ENCODE measurements at places on chromosomes 1 and 21. TPM values are rescaled to one million over a fixed set of nuclear protein-coding genes. Genes with fewer than 3 reads are reported as not detected.

- no peak for DNase-seq
These were observed 109.1 kb downstream of the TIAM1 start for GRCh38 chr21:31234936-31235335.

Gene CTSE
- total RNA-seq = not detected

Gene KRTAP19-3
- not detected for total RNA-seq

DNA sequence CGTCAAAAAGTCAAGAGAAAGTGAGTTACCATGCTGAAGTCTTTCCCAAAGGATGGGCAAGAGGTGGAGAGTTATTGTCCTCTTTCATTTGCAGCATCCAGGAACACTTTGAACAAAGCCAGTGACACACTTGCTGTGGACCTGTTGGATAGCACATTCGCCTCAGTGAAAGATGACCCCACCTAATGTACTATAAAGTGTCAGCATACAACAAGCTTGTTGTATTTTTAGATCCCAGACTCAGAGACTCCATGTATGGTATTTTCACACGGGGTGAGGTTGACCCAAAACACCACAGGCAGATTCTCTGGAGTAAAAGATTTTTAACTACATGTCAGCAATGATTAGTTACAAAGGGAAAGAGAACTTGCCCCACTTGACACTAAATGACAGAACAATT, 273.8 kb downstream of the PTBP2 start:
- no peak for DNase-seq

DNA sequence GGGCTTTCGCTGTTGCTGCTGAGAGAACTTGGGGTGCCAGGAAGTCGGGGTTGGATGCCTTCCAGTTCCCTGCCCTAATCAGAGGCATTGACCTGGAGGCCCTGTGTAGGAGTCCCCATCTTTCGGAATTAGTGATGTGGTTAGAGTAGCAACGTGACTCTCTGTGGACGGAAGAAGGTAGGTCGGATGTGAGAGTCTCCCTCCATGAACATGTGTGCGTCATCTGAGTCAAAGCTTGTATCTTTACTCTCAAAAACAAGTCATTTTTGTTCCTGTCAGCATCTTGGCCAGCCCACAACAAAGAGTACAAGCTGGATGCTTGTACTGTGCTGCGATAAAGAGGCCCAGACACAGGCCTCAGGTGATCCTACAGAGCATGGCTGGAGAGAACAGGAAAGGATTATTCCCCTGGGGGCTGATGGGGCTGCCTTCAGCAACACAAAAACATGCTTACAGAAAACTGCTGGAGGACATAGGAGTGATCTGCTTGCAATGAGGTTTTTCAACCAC, 31.0 kb upstream of the IL10 start:
- no peak for DNase-seq

- peak; percentile 66 for DNase-seq
These were observed 7.2 kb downstream of the C1orf116 start for GRCh38 chr1:207025146-207025880.

DNA sequence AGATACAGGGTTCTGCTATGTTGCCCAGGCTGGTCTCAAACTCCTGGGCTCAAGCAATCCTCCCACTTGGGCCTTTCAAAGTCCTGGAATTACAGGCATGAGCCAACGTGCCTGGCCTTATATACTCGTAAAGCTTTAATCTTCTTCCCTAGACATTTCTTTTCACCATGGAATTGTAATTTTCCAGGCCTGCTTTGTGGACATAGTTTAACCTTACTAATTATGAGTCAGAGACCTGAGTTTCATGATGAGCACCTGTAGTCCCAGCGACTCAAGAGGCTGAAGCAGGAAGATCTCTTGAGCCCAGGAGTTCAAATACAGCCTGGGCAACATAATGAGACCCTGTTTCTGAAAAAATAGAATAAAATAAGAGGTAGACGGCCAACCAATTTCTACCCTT, 12.3 kb downstream of the PATJ start:
- DNase-seq = no peak

GRCh38 chr1:53627031-53627430, 111.9 kb downstream of the GLIS1 start:
- no peak for DNase-seq

Gene GJA4
- total RNA-seq = not detected

DNA sequence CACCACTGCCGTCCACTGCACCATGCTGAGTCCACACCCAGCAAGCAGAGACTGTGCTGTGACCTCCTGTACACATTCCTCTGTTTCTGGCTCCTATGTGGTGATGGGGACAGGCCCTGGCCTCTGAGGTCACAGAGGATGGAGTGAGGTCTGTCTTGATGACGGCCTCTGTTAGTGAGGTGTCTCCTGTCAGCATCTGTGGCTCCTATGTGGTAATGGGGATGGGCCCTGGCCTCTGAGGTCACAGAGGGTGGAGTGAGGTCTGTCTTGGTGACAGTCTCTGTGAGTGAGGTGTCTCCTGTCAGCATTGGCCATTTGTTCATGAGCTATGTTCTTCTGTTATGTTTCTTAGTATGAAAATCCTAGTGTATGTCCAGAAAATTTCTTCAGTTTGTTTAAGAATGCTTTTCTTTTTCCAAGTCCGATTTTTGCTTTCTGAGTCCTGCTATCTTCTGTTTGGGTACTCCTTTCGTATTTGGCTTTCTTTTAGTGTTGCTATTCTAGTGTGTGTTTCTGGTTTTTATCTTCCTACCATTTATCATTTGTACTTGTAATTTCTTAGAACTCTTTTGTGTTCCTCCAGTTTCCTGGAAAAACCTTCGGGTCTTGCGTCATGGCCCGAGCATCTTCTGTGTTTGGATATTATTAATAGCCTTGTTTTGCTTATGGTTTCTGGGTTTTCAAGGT, 13.4 kb downstream of the SNAP47 start:
- no peak for DNase-seq

GRCh38 chr1:172895050-172895460, 155.7 kb downstream of the TNFSF18 start:
- DNase-seq = no peak

DNA sequence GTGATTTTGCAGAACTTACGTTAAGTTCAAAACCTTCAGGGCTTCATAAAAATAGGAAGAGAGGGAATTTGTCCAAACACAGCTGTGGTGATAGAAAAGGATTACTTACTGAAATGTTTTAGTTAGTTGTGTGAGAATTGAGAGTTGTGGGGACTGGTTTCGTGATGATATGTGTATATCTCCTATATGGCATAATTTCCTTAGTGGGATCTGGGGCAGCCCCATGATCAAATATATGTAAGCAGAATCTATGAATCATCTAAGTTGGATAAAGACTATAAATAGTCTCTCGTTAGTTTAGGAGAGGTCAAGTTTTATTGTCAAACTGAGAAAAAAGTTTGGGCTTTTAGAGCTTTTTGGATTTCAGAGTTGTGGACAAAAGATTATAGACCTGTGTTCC, 14.9 kb downstream of the MTR start:
- DNase-seq = no peak

Gene SELL
- total RNA-seq = not detected

GRCh38 chr1:155219592-155220031, 11.1 kb downstream of the MTX1 start:
- DNase-seq = no peak

- no peak for DNase-seq
These were observed 98.5 kb downstream of the ATP5PO start for GRCh38 chr21:33817138-33817537.

DNA sequence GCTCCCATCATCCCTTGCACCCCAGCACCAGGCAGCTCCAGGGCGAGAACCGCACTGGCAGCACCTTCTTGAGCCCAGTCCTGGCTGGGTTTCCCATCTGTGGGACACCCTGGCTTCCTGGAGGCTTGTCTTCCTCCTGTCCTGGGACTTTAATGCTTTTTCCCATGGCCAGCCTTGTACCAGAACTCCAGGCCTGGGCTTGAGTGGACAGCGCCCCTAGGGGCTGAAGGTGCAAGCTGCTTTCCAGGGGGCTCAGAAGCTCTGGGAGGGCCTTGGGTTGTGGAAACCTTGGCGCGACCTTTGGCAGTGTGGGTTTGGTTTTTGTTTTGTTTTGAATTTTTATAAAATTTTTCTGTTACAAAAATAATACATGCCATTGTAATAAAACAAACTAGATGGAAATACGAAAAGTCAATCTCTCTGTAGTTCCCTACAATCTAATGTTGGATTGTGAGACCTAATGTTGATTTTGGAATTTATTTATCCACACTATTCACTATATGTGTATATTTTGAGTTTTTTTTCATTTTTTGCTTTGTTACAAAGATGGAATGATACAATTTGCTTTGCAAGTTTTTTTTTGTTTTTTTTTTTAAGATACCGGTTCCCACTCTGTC, 33.8 kb upstream of the RPL11 start:
- peak; percentile 22 for DNase-seq

GRCh38 chr1:47881505-47882442, 115.4 kb downstream of the TRABD2B start:
- no peak for DNase-seq

DNA sequence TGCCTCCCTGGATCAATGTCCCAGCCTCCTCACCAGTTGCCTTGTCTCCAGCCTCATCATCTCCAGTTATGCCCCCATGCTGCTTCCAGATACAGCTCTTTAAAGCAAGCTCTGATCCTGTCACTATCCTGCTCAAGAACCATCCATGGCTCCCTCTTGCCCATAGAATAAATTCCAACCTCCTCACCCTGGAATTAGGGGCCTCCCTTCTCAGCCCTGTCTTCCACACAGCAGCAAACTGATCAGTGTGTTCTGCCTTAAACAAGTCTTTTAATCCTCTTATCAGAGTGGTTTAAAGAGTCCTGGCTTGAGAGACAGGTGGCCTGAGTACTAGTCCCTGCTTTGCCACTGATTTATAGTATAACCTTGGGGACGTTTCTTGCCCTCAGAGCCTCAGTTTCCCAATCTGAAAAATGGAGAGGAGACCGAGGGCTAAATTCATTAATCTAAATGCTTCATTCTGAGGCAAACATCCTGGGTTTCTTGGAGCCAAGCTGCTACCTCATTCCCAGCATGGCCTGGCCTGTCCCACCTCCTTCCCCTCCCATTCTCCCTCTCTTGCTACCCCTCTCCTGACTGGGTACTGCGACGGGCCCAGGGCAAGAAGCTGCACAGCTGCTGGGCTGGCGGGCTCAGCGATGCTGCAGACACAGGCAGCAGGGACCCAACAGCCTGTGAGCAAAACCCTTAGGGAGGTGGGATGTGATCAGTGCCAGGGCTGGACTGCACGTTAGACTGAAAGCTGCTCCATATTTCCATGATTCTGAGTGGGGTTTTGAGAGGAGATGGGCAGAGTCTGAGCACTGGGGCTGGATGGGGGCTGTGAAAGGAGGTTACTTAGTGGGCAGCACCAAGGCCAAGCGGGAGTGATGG, 221.4 kb downstream of the PTPRU start:
- DNase-seq = no peak

Gene SH3BGR
- total RNA-seq = 5.8 TPM

- DNase-seq = no peak
These were observed 2.2 kb downstream of the MIGA1 start for GRCh38 chr1:77781683-77782082.

Gene AMPD1
- not detected for total RNA-seq

GRCh38 chr1:153488731-153489130, 28.3 kb upstream of the S100A7 start:
- peak; percentile 35 for DNase-seq

DNA sequence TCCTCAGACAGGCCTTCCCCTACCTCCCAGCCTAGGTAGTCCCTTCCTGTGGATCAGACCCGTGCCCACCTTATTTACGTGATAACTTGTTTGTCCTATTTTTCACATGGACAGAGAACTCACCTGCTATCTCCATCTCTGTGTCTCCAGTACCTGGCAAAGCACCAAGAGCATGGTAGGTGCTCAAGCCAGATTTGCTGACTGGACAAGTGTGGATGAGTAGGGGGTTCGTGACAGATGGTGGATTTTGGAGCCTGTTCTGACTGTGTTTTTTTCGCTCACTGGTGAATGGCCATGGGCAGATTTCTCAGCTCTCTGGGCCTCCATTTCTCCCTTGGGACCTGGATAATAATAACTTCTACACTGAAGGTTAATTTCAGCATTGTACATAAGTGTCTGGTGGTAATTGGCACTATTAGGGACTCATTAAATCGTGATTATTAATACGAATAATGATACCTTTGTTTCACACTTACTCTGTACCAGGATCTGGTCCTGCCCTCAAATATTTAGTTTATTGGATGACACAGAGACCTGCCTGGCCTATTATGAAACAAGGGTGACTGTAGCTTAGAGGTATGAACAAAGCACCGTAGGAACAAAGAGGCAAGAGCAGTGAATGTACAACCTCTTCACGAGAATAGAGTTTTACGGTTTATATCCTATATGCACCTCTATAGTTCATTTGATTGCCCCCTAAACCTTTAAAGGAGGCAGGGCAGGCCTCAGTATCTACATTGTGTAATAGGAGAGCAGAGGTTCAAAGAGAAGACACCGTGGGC, 24.5 kb upstream of the SLC26A9 start:
- DNase-seq = no peak

- no peak for DNase-seq
These were observed 177.3 kb downstream of the EDEM3 start for GRCh38 chr1:184577319-184577718.

DNA sequence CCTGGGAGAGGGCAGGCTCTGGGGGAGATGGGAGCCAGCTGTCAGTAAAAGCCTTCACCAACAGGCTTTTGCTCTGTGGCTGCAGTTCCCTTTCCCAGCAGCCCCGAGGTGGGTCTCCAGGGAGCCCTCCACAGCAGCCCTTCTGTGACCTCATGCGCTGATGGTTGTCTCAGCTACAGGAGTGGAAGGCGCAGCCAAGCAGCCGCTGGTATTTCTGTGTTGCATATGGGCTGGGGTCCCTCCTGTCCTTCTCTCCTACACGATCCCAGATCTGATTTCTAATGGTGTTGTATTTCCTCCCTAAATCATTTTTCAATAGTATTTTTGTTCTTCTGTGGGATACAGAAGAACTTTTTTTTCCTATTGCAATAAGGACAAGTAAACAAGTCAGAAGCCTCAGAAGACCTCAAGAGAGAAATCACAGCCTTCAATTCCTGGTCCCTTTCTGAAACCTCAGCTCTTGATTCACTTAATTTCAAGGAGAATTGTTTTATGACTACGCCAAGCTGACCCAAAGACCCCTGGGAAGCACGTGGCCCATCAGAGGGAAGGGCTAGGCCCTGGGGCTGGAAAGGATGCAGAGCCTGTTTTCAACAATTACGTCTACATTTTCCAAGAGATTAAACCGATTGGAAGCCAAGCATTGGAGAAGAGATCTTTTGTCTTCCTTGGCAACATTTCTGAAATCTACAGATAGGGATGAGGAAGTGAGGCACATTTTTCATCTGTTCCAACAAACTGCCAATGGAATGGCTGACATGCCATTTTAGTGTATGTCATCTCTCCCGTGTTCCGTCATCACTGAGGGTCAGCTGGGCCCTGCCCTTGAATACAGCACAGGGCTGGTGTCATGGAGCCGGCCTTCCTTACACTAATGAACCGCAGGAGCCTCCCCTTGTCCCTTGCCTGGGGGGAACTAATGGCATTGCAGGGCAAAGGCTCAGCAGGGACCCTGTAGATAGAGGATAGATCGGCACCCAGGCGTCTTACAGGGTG, 42.0 kb upstream of the SCCPDH start:
- no peak for DNase-seq

Gene SERTAD4
- 8.0 TPM for total RNA-seq

- no peak for DNase-seq
These were observed 14.4 kb downstream of the SLC41A1 start for GRCh38 chr1:205798577-205798976.
